ENCODE measurements at places on chromosomes 1 and 21.

DNA sequence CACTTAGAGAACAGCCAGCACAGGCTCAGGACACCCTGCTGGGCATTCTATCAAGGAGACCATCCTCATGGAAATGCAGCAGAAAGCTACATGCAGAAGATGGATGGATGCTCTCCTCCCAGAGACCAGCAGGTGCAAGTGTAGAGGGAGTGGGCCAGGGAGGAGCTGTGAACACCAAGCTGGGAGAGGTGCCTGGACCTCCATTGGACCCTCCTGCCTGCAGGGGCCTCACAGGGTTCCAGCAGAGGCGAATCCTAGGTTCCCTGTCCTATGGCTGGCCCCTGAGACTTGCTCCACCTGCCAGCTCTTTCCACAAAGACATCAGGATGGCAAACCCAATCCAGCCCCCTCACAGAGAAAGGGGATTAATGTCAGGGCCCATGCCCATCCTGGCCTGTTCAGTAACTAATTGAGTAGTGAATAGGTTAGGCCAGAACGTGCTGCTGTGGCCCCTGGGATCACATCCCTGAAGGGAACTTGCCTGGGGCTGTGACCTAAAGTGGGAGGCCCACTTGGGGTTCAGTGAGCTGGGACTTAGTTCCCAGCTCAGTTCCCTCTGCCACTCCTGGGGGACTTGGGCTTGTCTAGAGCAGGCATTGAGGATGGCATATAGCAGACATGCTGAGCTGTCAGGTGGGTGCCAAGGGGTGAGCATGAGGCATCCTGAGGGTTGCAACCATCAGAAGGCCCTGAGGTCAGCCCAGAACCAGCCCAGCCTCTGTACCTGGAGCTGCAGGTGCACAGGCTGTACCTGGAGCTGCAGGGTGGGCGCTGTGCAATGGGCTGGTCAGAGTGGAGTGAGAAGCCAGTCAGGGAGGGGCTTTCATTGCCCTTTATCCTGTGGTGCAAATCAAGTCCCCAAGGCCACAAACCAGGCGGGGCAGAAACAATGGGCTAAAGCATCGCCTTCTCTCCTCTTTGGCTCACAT is 22.9 kb upstream of the ZNF678 start:
- DNase-seq: no peak

GRCh38 chr1:193552274-193552673 is 365.9 kb upstream of the B3GALT2 start:
- DNase-seq: no peak

DNA sequence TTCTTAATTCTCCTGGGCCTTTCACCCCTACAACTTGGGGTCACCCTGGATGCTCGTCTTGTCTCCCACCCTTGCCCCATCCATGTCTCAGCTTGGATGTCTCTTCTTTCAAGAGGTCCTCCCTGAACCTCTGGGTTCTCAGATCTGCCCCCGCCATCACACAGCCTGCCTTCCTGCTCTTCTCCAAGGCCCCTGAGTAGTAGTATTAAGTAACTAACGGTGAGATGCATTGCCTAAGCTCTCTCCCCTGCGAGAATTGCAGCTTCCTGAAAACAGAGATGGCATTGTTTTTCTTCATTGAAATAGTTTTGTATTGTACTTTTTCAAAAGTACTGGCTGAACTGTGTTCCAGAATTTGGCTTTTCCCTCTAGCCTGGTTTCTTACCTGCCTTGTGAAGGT is 16.0 kb downstream of the MIIP start:
- DNase-seq: peak; percentile 17

- DNase-seq: no peak
Observed at GRCh38 chr1:171663854-171664575, 11.5 kb upstream of the MYOC start.

DNA sequence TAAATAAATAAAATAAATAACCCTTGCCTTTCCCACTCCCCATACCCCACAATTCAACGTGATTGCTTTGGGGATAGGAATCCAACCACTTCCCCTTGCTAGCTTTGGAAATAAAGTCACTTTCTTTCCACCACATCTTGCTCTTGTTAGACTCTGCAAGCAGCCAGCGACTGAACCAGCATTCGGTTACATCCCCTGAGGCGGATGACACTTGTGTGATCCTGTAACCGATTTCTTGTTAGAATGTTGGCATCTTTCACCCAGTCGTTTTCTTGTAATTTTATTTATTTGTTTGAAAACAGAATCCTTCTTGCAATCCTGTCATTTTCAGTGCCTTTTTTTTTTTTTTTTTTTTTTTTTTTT is 1.6 kb upstream of the IFNGR2 start:
- DNase-seq: peak; percentile 68

DNA sequence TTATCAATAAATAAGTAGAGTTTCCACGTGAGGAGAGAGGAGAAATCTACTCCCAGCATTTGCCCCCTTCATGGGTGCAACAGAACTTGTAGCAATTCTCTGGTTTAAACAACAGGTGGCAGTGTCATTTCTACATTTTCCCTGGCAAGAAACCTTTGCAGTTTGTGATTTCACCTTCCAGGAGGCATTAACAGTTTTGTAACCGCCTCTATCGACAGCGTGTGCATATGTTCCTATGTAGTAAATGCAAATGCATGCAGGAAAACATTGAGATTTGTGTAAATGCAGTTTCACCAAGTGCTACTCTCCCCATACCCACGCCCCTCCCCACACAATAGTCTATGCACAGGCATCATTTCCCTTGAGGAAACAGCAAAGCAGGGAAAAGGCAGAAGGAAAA is 494.7 kb downstream of the SMYD3 start:
- DNase-seq: peak; percentile 52

GRCh38 chr1:203888807-203889251 is 27.4 kb downstream of the SNRPE start:
- DNase-seq: no peak
